ENCODE measurements at places on chromosomes 11 and 22. TPM values are rescaled to one million over a fixed set of nuclear protein-coding genes. Genes with fewer than 3 reads are reported as not detected.

Gene CASP12
- 0.64 TPM for total RNA-seq

Gene FRMD8
- 133 TPM for total RNA-seq

- DNase-seq = no peak
Observed at GRCh38 chr11:28257761-28258160, 149.6 kb downstream of the METTL15 start.

DNA sequence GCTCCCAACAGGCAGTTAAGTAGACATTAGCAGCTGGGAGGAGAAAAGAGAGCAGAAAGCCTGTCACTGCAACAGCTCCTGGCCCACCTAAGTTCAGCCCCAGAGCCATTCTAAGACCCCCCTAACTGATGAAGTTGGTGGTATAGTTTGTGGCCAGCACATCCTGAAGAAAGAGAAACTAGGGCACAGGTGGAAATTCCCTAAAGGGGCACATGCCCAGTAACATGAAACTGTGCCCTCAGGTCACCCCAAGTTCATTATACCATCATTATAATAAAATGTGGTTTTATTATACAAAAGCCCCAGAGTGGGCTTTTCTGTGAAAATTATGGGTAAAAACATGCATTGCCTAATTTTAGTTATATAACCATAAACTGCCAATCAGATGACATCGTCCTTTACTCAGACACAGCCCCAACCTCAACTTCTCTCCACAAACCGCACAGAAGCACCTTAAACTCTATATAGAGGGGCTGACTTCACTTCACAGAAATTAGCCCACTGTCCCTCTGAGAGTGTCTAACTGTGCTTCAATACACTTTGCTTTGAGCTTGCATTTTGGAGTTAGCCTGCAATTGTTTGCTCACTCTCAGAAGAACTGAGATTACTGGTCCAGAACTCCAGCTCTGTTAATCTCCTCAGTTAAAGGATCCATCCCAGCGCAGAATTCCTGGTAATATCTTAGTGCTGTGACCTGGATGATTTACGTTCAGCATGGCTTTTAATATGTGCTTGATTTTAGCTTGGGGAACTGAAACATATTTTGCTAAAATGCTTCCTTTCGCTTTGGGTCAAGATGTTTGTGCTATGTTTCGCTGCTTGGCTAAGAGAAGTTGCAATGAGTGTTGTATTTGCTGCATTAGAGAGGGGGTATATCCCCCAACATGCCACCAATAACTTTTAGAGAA is 1.8 kb upstream of the APOL3 start:
- DNase-seq = no peak

All from lower leg skin (tissue), 4 donors.